NCI-H774 (cell line): ENCODE measurements at places on chromosomes 5 and 9.

- no peak for DNase-seq
Observed at GRCh38 chr9:7315746-7316145, 483.8 kb downstream of the DMAC1 start.

- DNase-seq: no peak
Observed at GRCh38 chr9:33800886-33801285, 5.5 kb downstream of the PRSS3 start.

GRCh38 chr5:169139480-169140050 is 161.4 kb downstream of the SLIT3 start:
- no peak for DNase-seq

- DNase-seq: no peak
Observed at GRCh38 chr5:86837610-86838009, 219.9 kb downstream of the COX7C start.
